Fibroblast of skin of abdomen (primary cell): ENCODE measurements at places on chromosomes 13 and 19.
A peak's percentile ranks its signal among the peaks of the same experiment; 100 is the strongest.

DNA sequence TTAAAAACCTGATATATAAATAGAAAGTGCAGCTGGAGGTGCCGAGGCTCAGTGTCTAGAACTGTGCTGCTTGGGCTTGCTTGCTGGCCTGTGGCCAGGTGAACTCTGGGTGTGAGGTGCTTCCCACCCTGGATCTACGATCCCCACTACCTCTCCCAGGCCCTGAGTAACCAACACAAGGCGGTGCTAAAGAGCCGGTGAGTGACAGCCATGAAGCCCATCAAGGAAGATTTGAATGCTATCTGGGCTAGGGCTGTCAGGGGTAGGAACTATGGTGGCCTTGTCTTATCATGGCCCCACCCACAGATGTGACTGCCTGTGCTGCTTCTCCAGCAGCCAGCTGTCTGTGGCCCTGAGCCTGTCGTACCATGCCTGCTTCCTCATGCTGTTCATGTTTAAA is 25.6 kb upstream of the ZNF91 start:
- DNase-seq: no peak

DNA sequence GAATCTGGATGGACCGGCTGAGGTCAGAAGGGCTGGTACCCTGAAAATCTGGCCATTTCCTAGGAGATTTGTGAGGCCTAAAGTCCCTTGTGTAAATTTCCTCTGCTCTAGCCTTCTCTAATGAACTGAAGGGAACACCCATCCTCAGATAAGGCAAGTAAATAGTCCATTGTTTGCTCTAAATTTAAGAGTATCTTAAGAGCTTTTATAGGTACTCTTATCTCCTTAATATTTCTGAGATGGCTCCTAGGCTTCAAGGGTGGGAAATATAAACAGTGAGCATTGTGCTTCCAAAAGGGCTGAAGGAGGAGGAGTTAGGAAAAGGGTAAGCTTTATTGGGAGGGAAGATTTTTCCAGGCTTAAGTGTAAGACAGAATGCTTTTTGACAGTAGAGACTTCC is 148.7 kb upstream of the EDNRB start:
- no peak for DNase-seq

GRCh38 chr13:96993634-96994016 is 651 bp downstream of the OXGR1 start:
- no peak for DNase-seq

- DNase-seq: peak; percentile 21
These were observed 102.9 kb downstream of the FRY start for GRCh38 chr13:32134241-32135055.

- no peak for DNase-seq
These were observed 90.5 kb upstream of the FARP1 start for GRCh38 chr13:98052412-98052811.

DNA sequence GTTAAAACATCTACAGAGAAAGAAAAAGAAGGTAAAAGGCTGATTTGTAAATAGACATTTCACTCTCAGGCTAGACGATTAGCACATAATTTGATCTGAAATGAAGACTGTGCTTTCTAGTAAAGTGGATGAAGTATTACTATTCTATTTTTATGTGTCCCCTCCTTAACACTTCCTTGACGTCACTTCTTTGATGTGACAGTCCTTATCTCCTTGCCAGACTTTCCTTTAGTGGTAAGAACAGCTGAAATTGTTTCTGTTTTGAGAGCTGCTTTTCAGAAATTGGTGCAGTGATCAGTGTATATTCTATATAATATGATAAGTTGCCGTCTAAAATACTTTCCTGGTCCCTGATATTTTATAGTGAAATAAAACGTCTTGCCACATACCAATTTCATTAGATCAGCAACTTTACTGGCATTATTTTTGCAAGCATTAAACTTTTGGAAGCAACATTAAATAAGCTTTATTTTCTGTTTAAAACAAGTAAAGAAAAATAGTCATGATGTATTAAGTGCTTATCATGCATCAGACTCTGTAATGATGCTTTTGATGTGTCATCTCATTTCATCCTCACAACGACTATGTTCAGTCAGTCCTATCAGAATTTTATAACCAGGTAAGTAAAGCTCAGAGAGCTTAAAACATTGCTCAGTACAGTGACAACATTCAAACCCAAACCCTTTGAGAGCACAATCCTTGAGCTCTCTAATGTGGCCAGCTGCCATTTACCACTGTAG is 210.3 kb upstream of the PCDH9 start:
- no peak for DNase-seq

- no peak for DNase-seq
These were observed 863 bp downstream of the AURKC start for GRCh38 chr19:57231686-57232085.

DNA sequence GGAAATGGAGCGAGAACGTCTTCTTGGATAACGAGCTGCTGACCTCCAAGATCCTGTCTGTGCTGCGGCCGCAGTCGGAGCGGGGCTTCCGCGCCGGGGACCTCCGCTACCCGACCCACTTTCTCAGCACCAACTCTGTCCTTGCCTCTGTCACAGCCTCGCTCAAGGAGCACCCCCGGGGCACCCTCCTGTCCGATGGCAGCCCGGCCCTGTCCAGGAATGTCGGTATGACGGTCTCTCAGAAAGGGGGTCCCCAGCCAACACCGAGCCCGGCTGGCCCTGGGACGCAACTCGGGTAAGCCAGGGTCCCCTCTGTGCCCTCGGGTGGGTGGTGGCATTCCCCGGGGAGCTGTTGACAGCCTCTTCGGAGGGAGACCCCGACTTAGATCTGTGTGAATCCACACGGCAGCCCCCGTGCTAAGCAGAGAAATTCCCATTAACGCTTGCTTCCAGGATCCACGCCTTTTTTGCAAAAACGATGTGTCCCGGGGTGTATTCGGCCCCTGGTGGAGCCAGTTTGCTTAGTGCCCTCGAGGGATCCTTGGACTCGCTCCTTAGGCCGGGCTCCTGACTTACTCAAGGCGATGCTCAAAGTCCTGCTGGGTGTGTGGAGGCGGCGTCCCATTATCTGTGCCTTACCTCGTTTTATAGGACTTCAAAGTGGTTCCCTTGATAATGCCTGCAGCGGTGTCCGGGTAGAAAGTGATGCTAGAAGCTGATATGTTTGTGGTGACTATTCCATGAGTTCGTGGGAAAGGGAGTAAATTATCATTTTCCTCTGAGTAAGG is 48.5 kb downstream of the PEX11G start:
- no peak for DNase-seq

GRCh38 chr19:5893907-5894703 is 9.5 kb downstream of the NDUFA11 start:
- no peak for DNase-seq

GRCh38 chr13:58989556-58989955 is 1174.2 kb downstream of the DIAPH3 start:
- peak; percentile 2 for DNase-seq

GRCh38 chr13:104967376-104967775 is 1568.1 kb downstream of the EFNB2 start:
- DNase-seq: no peak

DNA sequence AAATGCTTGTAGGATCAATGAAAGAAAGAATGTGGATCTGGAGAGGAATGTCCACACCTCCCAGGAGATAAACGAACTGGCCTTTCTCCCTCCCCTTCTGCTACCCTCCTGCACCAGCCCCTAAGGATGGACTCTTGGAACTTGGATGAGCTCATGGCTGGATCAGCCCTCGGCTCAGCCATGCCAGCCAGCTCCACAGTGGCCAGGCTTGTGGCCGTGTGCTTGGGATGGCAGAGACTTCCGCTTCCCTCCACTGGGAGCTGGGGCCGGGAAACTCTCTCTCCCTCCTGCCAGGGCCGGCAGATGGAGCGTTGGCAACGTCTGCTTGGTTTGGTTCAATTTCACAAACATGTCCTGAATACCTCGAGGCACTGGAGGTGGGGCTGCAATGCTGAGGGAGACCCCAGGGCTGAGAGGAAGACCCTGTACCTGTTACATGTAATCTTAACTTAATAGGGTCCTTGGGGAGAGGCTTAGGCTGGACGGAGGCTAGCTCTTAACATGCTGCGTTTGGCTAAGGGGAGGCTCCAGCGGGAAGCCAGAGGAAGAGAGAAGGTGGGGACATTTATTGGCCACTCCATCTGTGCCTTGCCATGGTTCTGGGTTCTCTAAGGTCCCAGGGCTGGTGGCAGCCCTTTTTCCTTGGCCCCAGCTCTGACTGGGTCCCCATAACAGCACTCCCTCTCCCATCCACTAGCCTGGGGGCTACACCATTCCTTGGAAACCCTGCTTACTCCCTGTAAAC is 152.5 kb downstream of the IER2 start:
- no peak for DNase-seq

DNA sequence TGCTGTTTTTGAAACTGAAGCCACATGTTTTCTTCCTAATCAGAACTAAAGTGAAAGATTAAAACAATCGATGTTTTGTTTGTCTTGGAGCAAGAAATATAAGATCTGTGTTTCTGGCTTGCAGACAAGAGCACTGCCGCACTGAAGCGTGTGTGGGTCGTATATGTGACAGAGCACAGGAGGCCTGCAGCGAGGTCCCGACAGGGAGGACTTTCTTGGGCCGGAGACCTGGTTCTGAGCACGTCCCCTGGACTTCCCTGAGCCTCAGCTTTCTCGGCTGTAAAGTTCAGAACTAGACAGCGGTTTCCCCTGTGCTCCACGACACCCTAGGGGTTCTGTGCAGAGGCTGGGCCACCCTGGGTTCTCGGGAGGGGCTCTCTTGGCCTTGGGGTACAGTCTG is 60.5 kb downstream of the GADD45B start:
- DNase-seq: no peak

DNA sequence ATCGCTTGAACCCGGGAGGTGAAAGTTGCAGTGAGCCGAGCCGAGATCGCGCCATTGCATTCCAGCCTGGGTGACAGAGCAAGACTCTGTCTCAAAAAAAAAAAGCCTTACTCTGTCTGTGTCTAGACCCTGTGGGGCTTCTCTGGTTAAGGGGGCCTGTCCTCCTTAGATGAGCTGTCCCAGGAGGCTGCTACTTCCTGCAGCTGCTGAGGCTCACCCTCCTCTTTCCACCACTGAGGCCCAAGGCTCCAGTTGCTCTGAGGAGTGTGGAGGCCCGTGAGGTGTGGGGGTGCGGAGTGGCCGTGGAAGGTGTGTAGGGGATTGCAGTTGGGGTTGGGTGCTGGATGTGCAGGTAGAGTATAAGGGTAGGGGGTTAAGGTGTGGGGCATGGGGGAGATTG is 22.1 kb upstream of the RASA3 start:
- no peak for DNase-seq

GRCh38 chr19:49116544-49116943 is 2.4 kb downstream of the LIN7B start:
- no peak for DNase-seq

GRCh38 chr19:38843175-38843758 is 6.5 kb downstream of the HNRNPL start:
- DNase-seq: no peak

- DNase-seq: no peak
These were observed 39.5 kb upstream of the WASF3 start for GRCh38 chr13:26517936-26518335.

GRCh38 chr19:16400911-16401591 is 70.7 kb downstream of the EPS15L1 start:
- DNase-seq: no peak

GRCh38 chr13:110617321-110618072 is 2.2 kb downstream of the NAXD start:
- DNase-seq: peak; percentile 44

GRCh38 chr13:64755961-64756360 is 2474.2 kb downstream of the PCDH9 start:
- peak; percentile 3 for DNase-seq

DNA sequence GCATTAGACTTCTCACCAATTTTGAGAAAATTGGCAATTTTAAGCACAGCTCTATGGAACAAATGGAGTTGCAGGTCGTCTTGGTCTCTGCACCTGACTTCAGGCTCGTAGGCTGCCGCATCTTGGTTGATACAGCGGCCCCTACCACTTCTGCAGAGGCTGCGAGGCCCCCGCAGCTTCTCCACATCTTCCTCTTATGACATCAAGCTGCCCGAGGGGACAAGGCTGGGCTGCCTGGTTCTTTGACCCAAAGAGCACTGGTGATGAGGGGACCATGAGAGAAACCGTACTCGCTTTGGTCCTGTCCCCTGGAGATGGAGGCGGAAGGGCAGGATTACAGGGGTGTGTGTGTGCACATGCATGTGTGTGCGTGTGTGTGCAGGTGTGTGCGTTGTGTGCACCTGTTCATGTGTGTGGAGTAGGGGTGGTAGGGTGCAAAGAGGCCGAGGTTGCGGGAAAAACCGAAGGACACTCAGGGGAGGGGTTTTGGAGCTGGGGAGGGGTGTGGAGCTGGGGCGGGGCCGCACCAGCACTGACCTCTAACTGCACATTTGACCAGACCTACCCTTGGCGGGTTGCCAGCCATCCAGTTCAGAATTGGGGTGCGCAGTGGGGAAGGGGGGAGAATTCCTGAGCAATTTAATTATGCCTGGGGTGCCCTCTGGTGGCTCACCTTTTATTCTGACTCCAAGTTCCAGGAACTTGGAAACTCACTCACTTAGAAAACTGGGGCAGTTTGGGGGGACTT is 65.1 kb upstream of the ARHGEF7 start:
- peak; percentile 18 for DNase-seq

- DNase-seq: no peak
These were observed 25.3 kb upstream of the MIER2 start for GRCh38 chr19:369876-370275.

GRCh38 chr13:35672611-35673010 is 196.1 kb upstream of the MAB21L1 start:
- DNase-seq: peak; percentile 89

GRCh38 chr13:76425935-76426334 is 460.3 kb downstream of the KCTD12 start:
- peak; percentile 83 for DNase-seq

DNA sequence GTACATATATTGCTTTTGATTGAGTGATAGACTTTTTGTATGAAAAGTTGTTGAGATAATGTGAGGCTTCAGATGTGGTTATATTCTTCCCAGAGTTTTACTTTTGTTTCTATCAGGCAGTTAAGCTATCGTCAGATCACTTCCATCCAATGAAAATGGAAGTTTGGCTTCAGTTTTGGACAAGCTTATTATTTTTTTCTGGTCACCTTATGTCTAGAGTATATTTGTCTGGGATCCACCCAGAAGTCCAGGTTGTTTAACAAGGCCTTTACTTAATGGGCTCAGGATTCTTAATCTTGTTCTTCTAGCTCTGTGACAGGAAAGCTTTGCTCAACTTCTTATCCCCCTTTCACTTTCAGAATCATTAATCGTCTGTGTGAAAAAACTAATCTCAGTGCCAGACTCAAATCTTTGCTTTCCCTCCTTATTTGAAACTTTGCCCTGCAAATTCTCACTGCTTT is 150.9 kb downstream of the PDS5B start:
- no peak for DNase-seq

- peak; percentile 29 for DNase-seq
These were observed 1075.1 kb upstream of the MIR17HG start for GRCh38 chr13:90272356-90272755.
